Hematopoietic multipotent progenitor cell treated with erythropoietin and hydrocortisone succinate and interleukin-3 and kit ligand, for 6 days (in vitro differentiated cells): ENCODE measurements at places on chromosomes 11 and 22.
A peak's percentile ranks its signal among the peaks of the same experiment; 100 is the strongest.

DNA sequence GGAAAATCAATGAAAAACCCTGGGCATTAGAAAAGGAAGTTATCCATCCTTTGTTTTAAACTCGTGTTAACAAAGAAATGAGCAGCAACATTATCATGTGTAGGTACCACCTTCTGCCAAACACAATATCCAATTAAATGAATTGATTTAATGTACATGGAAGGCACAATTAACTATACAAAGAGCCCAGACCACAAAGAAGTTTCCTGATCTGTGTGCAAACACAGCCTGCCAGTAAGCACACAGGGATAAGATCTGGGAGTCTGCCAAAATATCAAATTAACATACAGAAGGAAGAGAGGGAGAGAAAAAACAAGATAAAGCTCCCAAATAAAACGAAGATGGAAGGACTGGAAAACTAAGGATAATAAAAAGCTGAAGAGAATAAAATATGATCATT, 54.1 kb upstream of the SLC25A1 start:
- DNase-seq, result no peak

GRCh38 chr11:116424615-116425261, 348.0 kb downstream of the BUD13 start:
- peak; percentile 5 for DNase-seq

GRCh38 chr22:27372969-27373670, 428.4 kb downstream of the MN1 start:
- DNase-seq, result no peak

DNA sequence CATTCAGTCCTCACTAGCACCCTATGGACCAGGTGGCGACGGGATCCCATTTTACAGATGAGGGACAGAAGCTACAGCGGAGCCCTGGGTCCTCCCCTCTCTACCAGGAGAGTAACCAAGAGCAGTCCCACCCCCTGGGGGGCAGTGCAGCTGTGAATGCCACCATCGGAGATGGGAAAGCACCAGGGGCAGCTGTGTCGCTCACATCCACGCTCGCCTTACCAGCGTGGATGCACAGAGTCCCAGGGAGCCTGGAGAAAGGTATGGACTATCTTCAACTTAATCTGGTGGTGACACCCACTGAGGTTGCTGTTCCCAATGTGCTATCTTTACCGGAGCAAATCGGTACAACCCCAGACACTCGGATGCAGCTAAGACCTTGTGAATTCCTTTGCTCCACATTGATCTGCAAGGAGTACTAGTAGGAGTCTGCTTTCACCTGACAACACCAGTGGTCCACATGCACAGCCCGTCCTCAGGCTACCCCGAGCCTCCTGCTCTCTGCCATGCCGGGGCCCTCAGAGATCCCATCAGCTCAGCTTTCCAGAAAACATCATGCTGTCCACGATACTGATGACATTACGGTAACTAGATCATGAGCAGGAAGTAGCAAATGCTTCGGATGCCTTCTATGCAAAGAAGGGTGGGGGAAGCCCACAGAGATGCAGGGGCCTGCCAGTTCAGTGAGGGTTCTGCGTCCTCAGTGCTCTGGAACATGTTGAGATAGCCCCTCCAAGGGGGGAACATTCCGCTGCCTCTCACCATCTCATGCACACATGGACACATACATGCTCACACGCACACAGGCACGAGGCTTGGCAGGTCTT, 126.0 kb downstream of the CTTN start:
- DNase-seq, result no peak

DNA sequence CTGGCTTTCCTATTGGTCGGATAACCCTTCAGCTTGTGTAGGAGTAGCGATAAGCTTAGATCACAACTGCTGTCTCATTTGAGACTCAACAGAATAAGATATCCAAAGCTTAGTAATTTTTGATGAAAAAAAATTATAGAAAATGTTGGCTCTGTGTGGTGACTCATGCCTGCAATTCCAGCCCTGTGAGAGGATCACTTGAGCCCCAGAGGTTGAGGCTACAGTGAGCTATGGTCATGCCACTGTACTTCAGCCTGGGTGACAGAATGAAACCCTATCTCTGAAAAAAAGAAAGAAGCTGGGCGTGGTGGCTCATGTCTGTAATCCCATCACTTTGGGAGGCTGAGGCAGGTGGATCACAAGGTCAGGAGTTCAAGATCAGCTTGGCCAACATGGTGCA, 55.6 kb upstream of the RRM1 start:
- no peak for DNase-seq

DNA sequence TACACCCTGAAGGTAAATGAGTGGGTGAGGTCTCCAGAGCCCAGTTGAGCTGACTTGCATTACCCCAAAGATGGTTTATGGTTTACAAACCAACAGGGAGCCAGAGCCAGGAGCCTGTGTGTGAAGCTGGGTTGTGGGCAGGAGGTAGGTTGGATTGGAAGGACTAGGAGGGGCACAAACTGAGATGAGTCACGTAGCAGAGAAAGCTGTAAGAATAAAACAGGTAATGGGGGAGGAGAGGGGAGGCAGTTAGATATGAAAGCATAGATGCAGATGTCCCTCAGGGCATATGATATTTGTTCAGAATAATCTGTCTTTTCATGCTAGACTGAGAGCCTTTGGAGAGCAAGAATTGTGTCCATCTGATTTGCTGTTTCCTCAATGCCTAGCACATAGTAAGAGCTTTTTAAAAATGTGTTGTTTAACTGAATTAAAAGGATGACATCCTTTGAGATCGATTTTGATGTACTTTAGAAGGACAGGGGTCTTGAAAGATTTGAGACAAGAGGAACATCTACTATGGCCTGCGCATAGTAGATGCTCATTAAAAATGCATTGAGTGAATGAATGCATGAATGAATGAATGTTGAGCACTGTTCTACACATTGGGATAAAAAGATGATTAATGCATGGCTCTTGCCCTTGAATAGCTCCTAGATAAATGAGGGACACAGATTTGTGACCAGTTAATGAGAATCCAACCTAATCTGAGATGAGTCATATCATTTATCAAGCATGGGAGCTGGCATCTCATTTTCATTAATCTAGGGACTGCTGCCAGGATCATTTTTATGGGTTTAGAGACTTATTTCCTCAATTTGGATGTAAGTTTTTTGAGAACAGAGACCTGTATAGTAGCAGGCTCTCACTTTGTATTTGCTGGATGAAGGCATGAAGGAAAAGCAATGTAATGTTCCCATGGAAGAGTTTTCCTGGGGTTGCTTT, 175.8 kb upstream of the BDNF start:
- no peak for DNase-seq

DNA sequence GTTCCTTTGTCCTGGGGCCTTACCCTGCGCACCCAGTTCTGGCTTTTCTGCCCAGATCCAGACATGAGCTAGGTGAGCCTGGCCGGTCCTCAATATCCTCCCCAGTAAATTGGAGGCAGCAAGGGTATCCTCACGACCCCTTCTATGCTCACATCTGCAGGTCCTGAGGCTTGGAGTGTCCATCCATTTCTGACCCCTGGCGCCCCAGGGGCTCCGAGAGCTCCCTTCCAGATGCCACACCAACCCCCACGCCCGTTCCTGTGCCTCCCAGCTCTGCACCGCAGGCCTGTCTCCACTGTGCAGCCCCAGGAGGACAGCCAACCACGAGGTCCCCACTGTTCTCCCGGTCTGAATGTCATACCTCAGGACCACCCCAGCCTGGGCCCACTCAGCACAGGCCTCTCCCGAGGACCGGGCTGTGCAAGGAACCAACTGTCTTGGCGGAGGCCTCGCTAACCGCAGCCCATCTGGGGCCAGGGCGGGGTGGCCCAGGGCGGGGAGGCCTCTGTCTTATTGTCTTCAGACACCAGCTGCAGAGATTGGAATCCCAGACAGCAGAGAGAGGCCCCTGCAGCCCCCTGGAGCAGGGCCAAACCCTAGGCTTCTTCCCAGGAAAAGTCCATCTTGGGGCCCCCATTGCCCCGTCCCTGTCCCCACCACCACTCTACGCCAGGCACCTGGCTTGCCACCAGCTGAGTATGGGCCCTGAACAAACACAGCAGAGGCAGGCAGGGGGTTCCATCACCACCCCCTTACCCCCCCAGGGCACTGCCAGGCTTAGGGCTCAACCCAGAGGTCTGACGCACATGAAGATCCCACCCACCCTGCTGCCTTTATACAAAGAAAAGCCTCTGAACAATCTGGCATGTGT, 39.3 kb downstream of the ALX4 start:
- no peak for DNase-seq

GRCh38 chr11:61083601-61084147, 18.6 kb upstream of the CD5 start:
- no peak for DNase-seq
